ENCODE measurements at places on chromosomes 2 and 18.

GRCh38 chr2:19669126-19669525 is 232.7 kb downstream of the TTC32 start:
- DNase-seq = no peak

GRCh38 chr2:169247211-169247610 is 115.1 kb downstream of the LRP2 start:
- DNase-seq = no peak

DNA sequence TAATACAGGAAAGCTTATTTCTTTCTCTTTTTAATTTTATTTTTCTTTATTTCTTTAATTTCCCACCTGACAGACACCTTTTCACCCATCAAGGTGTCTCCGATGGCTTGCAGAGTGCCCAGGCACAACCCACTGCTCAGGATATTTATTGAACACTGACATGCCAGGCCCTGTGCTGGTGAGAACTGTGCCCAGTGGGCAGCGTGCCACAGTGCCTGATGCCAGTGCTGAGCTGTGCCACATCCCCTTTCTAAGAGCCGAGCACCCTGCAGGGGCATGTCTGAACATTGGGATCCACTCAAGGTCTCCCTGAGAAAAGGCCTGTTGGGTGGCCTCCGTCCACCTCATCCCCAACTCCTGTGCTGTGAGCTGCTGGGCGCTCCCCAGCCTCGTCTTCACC is 158.6 kb upstream of the RAB6C start:
- DNase-seq = no peak

DNA sequence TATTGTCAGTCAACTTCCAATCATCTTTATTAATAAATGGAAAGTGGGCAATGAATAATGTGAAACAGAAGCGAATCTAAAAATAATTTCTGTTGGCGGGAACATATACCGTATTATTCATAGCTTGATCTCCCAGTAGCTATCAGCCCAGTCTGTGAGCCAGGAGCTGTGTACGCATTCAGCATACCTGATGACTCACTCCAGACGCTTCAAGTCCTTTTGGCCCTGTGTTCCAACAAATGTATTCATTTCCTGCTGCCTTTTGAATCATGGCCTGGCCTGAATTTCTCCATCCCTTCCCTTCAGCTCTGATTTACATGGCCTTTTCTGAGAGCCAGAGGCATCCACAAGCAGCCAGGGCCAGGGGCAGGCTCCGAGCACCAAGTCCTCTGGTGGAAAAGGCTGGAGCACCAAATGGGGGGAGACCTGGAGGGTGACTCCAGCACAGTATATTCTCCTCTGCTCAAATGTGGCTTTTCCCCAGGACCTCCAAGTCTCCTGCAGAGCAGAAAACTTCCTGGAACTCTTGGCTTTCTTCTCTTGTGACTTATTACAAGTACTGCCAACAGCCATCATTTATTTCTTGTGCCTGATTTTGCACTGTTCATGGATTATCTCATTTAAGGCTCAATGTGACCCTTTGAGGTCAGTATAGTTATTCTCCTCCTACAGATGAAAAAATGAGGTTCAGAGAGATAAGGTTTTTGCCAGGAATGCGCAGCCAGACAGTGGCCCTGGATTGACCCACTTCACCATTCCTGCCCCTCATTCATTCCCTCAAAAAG is 108.7 kb downstream of the EN1 start:
- no peak for DNase-seq

GRCh38 chr18:24954341-24954740 is 397.6 kb downstream of the ZNF521 start:
- no peak for DNase-seq

Measured in stimulated activated CD8-positive, alpha-beta memory T cell treated with anti-CD3 and anti-CD28 coated beads, Interleukin-7, amount 100 ng/mL, for 1 hour (primary cell).